Posterior vena cava (tissue), 2 donors: ENCODE measurements at places on chromosomes 7 and 10.

- no peak for DNase-seq
These were observed 103.6 kb downstream of the SH3PXD2A start for GRCh38 chr10:103751667-103752290.

DNA sequence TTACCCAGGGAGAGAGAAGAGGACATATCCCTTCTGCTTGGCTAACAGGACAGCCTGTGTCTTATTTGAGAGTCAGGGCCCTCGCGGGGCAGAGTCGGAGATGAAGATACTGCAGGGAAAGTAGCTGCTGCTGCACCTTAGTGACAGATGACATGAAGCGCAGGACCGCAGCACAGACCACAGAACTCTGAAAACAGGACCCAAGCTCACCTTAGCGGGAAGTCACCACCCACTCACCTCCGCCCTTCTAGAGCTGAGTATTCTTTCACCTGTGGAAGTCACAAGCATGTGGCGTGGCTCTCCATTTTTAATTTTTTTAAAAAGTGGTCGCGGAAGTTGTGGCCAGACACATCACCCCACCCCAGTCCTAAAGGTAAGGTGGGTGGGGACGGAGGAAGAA lies 191.4 kb downstream of the FAM107B start:
- no peak for DNase-seq

- DNase-seq, result peak; percentile 95
These were observed 240.2 kb upstream of the INHBA start for GRCh38 chr7:41943094-41943577.

DNA sequence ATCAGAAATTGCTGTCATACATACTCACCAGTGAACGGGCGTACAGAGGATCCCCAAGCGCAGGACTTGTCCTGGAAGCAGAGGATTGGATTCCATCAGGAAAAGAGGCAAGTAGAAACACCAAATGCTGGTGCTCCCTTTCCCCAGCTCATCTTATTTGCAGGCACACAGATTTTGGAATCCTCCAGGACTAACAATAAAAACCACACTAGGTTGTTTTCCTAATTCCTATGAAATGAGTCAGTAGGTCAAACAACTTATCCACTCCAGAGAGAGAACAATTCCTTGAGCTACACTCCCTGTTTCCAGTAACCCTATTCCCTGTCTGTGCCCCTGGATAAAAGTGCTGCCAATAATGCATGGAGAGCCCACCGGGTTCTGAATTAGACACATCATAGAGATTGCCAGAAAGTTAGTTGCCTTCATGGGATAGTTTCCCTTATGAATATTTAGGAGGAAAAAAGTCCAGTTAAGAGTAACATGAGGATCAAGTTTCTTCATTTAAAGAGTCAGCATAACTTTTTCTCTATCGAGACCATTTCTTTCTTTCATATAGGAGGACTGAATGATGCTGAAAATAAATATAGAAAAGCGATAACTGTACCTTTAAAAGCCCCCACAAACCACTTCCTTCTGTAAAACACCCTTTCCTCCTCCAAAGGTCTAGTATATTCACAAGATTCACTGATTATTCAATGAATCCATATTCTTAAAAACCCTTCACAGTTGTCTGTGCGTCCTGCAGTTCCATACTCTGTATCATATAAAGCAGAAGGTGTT lies 178.3 kb upstream of the KLF14 start:
- DNase-seq, result no peak

DNA sequence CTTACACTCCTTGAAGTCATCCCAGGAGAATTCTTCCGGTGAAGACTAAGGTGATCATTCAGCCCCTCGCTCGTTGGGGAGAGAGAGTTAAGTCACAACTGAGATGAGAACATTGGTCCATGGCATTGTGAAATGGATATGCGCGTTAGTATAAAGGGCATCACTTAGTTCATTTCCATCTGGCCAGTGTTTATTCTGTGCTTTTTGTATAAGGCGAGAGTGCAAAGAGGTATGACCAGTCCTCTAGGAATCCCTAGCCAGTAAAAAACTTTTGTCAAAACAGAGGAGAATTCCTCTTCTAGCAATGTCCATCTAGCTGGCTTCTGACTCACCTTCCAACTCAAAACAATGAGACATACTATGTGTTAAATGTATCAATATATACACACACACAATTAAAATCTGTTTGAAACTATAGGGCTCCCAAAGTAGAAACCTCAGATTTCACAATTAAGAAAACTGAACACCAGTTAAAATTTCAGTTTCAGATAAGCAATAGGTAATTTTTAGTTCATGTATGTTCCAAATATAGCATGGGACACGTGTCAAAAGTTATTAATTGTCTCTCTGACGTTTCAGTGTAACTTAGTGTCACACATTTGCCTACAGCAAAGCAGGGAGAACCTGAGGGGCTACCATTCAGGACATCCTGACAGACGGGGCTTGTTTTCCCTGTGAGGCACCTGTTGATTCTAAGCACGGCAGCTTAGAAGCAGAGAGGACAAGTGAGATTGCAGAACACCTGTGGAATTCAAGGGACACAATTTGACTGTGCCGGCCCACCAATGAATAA lies 158.9 kb downstream of the KLF6 start:
- DNase-seq, result no peak

DNA sequence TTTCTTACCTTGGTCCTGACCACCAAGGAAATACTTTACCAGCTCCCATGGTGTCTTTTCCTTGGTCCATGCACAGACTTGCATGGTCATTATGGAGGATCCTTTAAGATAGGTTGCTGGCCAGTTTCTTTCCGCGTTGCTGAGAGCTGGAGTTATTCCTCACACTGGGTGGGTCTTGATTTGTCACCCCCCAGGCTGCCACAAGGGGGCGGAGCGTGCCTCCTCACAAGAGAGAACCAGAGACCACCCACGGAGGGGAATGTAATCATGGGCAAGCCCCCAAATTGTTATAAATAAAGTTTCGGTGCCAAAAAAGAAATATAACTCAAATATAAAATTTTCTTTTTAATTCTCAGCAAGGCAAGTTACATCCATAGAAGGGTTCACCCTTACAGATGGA lies 10.5 kb upstream of the TRIM24 start:
- no peak for DNase-seq

GRCh38 chr7:90337106-90337505 lies 9.4 kb upstream of the GTPBP10 start:
- DNase-seq, result no peak

GRCh38 chr7:70434376-70434775 lies 697.6 kb upstream of the GALNT17 start:
- no peak for DNase-seq

- no peak for DNase-seq
These were observed 74.6 kb downstream of the WAPL start for GRCh38 chr10:86446987-86447386.

DNA sequence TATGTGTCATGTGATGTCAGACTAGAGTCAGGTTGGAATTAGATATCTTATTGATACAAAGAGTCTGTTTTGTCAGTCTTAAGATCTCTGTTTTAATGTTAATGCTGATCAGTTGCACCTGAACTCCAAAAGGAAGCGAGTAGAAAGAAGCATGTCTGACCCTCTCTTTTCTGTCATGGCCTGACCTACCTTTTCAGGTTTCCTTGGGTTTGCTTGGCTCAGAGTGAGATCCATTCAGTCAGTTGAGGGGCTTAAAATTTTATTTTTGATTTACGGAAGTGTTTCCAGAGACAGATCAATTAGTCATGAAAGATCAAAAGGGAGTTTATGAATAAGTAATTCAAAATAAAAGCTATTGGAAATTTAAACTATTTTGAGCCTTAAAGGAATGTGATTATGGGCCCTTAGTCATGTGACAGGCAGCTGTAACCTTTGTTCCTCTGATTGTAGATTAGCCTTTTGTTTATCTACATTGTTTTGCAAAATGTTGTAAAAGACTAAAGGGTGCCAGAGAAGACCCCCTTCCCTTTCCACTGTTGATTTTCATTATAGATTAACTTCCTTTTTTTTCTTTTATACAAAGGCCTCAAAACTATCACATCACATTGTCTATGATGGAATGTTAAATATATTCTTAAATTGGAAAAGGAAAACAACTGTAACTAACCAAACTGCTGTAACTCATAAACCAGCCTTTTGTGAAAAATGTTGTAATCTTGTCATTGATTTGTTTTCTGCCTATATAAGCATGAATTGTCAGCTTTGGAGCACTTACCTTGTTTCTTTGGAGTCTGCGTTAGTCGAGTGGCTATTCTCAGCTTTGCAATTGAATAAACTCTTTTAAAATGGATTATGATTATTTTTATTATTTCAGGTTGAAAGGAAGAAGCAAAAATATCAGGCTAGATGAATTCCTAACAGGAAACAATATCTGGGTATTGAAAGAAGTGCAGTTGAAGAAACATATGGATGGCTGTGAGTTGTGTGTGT lies 195.5 kb upstream of the MBL2 start:
- DNase-seq, result no peak

GRCh38 chr10:126841341-126841895 lies 63.8 kb upstream of the DOCK1 start:
- DNase-seq, result no peak

DNA sequence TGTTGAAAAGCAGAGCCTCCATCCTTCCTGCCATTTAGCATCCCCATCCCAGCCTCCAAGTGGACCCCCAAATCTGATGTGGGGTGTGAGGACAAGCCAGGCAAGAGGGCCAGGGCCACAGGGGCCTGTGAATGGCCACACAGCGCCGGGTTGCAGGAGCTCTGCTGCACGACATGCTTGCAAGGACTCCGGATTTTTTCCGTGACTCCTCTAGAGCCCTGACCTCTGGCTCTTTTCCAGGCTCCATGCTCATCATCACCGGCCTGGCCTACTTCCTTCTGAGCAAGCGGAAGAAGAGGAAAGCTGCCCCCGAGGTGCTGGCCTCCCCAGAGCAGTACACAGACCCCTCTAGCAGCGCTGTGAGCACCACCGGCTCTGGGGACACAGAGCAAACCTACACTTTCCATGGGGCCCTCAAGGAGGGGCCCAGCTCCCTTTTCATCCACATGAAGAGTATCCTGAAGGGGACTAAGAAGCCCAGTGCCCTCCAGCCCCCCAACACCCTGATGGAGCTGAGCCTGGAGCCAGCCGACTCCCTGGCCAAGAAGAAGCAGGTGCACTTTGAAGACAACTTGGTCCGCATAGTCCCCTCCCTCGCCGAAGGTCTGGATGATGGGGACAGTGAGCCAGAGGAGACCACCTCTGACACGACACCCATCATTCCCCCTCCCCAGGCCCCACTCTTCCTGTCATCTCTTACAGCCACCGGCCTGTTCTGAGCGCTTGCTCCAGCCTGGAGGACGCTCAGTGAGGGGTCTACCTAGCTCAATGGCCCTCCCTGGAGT lies 23.5 kb downstream of the TMEM72 start:
- DNase-seq, result no peak

DNA sequence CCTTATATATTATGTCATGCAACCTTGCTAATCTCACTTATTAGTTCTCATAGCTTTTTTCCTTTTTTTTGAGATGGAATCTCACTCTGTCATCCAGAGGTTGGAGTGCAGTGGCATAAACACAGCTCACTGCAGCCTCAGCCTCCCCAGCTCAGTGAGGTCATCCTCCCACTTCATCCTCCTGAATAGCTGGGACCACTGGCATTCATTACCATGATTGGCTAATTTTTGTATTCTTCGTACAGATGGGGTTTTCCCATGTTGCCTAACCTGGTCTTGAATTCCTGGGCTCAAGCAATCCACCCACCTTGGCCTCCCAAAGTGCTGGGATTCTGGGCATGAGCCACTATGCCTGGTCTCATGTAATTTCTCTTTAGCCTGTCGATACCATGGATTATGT lies 89.1 kb upstream of the TRIM24 start:
- no peak for DNase-seq
